ENCODE measurements at places on chromosomes 6 and 20. TPM values are rescaled to one million over a fixed set of nuclear protein-coding genes. Genes with fewer than 3 reads are reported as not detected.

DNA sequence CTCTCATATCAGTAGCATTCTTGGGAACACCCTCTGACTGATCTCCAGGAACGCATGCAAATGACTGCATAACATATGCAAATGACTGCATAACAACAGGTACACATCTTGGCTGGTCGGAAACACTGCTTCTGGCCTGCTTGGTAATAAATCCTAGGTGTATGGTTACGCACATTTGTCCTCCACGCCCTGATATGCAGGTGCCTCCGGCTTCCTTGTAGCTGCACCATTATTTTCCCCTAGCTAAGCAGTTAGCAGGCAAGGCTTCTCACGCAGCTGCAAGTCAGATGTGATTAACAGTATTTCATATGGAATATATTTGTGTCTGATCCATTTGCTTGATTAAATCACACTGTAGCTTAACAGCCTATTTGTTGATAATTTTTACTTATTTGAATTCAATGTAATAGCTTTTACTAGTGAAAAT, 5.9 kb downstream of the RPS6KA2 start:
- DNase-seq: no peak

GRCh38 chr6:33987531-33988021, 158.3 kb downstream of the GRM4 start:
- DNase-seq: no peak

GRCh38 chr6:105744815-105745214, 341.3 kb upstream of the PRDM1 start:
- DNase-seq: no peak

Gene BEND6
- total RNA-seq: 0.82 TPM

Gene FAM209B
- not detected for total RNA-seq

Gene EYA4
- 7.2 TPM for total RNA-seq

Gene ECT2L
- total RNA-seq: 0.62 TPM

Gene DYNLT2
- 0.59 TPM for total RNA-seq

Gene SNX14
- 38.0 TPM for total RNA-seq

All from left cardiac atrium (tissue), 4 donors.